ENCODE measurements at places on chromosomes 4 and X.

DNA sequence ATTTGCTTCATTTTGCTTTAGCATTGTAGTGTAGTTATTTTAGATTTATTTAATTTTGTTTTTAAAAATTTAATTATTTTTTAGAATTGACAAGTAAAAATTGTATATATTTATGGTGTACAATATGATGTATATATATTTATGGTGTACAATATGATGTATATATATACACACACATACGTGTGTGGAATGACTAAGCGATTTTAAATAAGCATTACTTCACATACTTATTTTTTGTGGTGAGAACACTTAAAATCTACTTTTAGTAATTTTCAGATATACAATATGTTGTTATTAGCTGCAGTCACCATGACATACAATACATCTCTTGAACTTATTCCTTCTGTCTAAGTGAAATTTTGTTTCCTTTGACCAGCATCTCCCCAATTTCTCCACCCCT, 172.9 kb downstream of the SPRY1 start:
- DNase-seq = no peak

GRCh38 chr4:138269175-138269574, 27.0 kb upstream of the SLC7A11 start:
- DNase-seq = no peak

GRCh38 chr4:117845270-117845669, 189.0 kb upstream of the NDST3 start:
- DNase-seq = no peak

DNA sequence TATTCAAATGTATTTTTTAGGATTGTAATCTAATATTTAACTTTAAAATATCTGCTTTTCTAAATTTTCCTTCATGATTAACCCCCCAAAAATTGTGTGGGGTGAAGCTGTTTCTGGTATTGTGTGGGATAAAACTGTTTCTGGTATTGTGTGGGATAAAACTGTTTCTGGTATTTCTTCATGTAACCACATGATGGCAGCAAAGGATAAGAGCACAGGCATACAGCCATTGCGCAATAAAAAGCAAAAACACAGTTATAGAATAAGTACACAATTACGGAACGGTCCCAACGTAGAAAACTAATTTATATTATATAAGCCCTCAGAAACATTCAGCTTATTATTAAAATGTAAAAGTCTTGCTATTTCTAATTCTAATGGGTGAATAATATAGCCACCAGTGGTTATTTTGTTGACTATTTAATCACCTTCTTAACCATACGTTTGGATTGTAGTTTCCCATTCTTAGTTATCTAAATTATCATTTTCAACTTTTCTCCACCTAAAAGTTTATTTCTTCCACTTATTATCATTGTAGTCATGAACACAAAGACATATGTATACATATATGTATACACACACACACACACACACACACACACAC, 333.9 kb upstream of the FSTL5 start:
- peak; percentile 51 for DNase-seq

GRCh38 chr4:153748378-153748777, 11.4 kb downstream of the RNF175 start:
- peak; percentile 49 for DNase-seq

DNA sequence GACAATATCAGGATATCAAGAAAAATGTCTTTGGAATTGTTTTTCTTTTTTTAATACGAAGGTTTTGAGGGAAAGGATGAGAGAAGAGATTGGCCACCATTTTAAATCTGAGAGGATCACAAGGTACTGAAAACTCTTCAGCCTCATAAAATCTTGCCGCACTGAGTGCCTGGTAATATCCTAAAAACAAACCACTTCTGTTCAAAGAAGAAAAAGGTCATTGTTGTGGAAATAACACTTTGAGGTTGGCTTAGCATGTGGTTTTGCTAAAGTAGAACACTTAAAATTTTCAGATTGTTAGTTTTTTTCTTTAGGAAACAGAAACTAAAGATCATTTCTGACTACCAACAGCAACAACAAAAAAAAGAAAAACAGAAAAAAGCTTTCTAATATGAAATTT, 1.0 kb upstream of the CLDN22 start:
- no peak for DNase-seq

DNA sequence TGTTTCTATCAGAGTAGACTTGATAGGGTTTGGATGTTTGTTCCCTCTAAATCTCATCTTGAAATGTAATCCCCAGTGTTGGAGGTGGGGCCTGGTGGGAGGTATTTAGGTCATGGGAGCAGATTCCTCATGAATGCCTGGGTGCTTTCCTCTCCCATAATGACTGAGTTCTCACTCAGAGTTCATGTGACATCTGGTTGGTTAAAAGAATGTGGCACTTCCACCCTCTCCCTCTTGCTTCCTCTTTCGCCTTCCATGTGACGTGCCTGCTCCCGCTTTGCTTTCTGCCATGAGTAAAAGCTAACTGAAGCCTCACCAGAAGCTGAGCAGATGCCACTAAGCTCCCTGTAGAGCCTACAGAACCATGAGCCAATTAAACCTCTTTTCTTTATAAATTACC, 47.3 kb upstream of the SRPX start:
- peak; percentile 21 for DNase-seq

DNA sequence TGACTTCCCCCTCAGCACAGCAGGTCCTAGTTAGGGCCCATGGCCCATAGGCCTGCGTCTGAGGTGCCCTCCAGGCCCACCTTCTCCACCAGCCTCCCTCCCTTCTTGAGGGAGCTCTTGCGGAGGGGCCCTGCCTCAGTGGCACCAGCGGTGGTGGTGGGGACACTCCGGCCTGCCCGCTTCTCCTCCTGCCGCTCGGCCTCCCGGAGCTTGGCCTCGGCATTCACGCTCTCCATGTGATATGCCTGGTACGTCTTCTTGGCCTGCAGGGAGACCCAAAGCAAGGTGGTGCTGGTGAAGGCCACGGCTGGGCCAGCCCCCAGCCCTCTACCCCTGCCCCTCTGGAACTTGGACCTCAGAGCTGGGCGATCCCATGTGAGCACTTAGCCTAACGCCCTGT, 5.5 kb downstream of the ARHGAP4 start:
- no peak for DNase-seq

DNA sequence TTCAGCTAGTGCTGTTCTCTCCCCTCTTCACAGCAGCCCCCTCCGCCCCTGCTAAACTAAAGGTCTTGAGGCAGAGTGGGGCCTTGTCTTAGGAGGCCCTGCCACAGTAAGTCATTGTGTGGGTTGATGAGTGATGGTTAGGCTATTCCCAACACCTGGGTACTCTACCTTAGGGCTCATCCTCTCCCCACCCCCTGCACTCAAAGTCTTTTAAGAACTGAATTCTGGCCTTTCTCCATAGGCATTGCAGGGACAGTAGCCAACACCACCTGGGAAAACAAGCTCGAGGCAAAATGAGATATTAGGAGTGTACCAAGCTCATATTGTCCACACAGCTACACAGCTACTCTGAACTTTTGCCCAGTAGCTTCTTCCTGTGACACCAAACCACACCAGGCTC, 42.5 kb downstream of the RAB40AL start:
- DNase-seq = no peak

GRCh38 chr4:123102897-123103471, 180.6 kb upstream of the NUDT6 start:
- DNase-seq = peak; percentile 56

DNA sequence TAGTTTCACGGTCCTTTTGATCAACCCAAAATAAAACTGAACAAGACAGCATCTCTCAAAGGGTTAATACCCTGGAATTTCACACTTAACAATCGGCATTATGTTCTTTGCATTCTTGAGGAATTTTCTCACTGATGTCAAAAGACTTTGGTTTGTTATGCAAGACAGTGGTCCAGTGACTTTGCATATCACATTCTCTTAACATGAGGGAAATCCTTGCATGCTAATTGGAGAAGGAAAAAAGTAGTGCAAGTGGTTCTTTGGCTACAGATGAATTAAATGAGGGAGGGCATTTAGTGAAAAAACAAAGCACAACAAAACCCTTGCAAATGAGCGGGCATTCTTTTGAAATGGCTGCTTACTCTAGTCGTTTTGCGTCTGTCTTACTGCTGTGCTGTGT, 105.1 kb upstream of the LIMCH1 start:
- DNase-seq = no peak

- no peak for DNase-seq
Measured at GRCh38 chrX:108025954-108026600, 18.8 kb upstream of the VSIG1 start.

GRCh38 chr4:188387179-188387791, 248.0 kb downstream of the TRIML1 start:
- DNase-seq = no peak

DNA sequence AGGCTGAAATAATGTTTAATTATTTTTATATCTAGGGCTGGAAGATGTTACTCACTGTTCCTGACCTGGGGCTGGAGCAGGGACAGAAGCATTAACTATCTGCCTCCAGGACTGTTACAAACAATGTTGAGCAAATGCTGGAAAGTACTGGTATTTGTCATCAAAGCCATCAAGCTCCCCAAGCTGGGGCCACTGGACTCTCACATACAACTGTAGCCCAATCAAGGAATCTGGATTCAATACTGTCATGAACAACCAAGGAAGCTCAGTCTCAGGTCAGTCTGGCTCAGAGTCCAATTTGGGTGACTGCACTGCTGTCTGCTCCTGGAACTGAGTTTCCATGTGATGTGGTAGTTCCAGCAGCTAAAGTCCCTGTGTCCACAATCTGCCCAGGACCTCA, 50.4 kb downstream of the APOO start:
- no peak for DNase-seq

DNA sequence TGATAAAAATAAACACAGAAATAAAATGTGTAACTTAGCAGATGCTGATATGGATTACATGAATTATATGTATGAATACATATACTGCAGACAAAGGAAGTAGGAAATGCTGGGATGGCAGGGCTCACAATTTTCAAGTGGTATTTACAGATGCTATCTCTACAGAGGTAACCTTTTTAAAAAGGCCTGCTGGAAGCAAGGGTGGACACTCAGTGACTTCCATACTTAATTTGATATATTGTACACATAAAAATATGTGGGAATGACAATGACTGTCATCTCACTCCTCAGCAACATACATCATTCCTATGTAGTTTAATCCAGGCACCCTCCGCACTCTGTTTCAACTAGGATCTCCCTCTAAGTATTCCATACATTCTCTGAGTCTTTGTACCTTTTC, 452.9 kb downstream of the DTHD1 start:
- DNase-seq = no peak

GRCh38 chr4:119300101-119300978, 21.6 kb downstream of the FABP2 start:
- peak; percentile 93 for DNase-seq

DNA sequence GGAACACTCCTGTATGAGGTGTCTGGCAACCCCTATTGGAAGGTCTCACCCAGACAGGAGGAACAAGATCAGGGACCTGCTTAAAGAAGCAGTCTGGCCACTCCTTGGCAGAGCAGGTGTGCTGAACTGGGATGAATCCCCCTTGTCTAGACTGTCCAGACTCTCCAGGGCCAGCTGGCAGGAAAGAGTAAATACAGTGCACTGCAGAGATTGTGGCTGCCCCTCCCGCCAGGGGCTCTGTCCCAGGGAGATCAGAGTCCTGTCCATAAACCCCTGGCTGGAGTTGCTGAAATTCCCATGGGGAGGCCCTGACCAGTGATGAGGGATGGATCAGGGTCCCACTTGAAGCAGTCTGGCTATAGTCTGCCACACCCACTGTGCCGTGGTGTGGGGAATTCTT, 17.7 kb downstream of the STPG2 start:
- DNase-seq = no peak

DNA sequence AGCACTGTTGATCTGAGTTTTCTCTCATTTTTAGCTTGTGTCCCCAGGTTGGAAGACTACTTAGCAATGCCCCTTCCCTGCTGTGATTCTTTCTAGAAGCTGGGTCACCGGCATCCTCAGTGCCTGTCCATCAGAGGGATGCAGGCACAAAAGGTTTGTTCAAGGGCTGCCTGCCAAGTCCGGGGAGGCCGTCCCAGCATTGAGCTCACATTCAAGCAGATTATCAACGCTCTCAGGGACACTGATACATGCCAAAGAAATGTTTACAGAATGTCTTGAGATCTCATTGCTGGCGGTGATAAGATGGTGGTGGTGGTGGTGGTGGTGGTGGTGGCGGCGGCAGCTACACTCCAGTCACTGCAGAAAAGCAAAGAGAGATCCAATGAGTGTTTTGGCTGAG, 79.6 kb upstream of the VCX3A start:
- DNase-seq = no peak

GRCh38 chr4:15244354-15244753, 183.5 kb upstream of the C1QTNF7 start:
- no peak for DNase-seq

- peak; percentile 24 for DNase-seq
Measured at GRCh38 chr4:107888237-107888636, 43.1 kb upstream of the CYP2U1 start.

DNA sequence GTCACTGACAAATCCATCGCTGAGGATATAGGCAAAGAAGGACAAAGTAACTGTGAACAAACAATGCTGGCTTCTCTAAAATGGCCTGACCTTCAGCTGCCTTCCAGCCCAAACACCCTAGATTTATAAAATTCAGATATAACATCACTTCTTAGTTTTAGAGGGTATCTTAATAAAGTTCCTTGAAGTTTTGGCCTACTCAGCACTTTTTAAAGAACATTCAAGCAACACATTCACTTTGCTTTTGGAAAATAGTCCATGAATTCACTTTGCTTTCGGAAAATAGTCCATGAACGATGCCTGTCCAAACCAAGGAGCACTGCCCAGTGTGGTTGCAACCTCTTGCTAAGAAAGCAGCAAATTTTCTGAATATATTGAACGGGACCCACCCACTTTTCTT, 55.0 kb upstream of the TFDP3 start:
- no peak for DNase-seq

DNA sequence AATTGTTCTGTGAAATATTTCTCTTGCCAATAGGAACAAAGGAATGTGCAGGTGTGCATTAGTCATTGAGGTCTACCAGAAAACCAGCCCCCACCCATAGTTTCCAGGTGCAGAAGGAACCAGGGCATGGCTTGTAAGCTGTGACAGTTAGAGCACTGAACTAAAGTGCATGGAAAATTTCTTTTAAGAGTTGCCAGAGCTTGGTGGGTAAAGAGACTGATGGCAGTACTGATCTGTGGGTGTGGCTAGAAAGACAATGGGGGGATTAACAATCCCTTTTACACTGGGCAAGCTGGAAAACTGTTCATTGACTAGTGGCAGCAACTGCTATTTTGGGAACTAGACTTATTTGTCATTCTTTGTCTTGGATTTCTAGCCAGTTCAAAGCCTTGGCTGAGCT, 326.9 kb downstream of the PCDH19 start:
- no peak for DNase-seq

GRCh38 chr4:99180382-99181070, 36.4 kb upstream of the ADH4 start:
- DNase-seq = no peak

DNA sequence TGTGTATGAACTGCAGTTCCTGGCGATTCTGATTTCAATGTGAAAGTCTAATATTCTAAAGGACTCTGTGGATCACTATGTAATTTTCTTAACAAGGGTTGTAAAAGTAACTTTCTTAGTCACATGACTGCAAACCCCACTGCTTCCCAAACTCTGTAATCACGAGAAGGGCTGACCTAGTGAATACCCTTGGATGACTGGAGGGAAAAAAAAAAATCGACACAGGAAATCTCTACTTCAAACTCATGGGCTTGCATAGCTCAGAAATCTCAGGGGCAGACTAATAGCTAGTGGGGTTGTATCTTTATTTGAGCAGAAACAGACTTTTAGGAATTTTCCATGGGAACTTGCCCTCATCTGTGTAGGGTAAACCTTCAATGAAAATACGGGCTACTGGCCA, 4.8 kb upstream of the MXRA5 start:
- no peak for DNase-seq

GRCh38 chrX:13750204-13750603, 15.7 kb downstream of the OFD1 start:
- DNase-seq = peak; percentile 78

- no peak for DNase-seq
Measured at GRCh38 chr4:172481802-172482508, 668.8 kb downstream of the GALNTL6 start.
